ENCODE measurements at places on chromosomes 3 and 15. TPM values are rescaled to one million over a fixed set of nuclear protein-coding genes. Genes with fewer than 3 reads are reported as not detected.

Gene GNB4
- total RNA-seq = 51.4 TPM

Gene SUSD5
- 3.8 TPM for total RNA-seq

Gene FYCO1
- total RNA-seq = 10.7 TPM

Gene GATA2
- total RNA-seq = 14.8 TPM

Gene GOLGA8G
- total RNA-seq = 0.83 TPM

Gene CLDN18
- total RNA-seq = 0.73 TPM

Gene BMF
- 3.9 TPM for total RNA-seq

Gene TCTA
- 13.6 TPM for total RNA-seq

Gene ALDH1L1
- 2.5 TPM for total RNA-seq

Gene ELP6
- total RNA-seq = 39.6 TPM

Gene KIF7
- total RNA-seq = 7.6 TPM

Gene AGBL1
- 0.27 TPM for total RNA-seq
